Calu3 (cell line): ENCODE measurements at places on chromosomes 7 and 10. TPM values are rescaled to one million over a fixed set of nuclear protein-coding genes. Genes with fewer than 3 reads are reported as not detected.

- no peak for DNase-seq
- H3K27ac ChIP-seq, result no peak overlapping the region
- no peaks in the 10 kb centered on the region for H3K36me3 ChIP-seq
- H3K4me3 ChIP-seq, result no peak overlapping the region
- H3K27me3 ChIP-seq, result no peaks in the 10 kb centered on the region
Observed at GRCh38 chr7:103379270-103379975, 32.0 kb downstream of the PSMC2 start.

The BBIP1 gene
- 14.8 and 15.8 TPM in 2 replicates for total RNA-seq

- H3K27ac ChIP-seq, result no peak overlapping the region
- no peak for DNase-seq
- no peaks in the 10 kb centered on the region for H3K27me3 ChIP-seq
Observed at GRCh38 chr10:5543623-5544022, 18.9 kb downstream of the CALML3 start.

DNA sequence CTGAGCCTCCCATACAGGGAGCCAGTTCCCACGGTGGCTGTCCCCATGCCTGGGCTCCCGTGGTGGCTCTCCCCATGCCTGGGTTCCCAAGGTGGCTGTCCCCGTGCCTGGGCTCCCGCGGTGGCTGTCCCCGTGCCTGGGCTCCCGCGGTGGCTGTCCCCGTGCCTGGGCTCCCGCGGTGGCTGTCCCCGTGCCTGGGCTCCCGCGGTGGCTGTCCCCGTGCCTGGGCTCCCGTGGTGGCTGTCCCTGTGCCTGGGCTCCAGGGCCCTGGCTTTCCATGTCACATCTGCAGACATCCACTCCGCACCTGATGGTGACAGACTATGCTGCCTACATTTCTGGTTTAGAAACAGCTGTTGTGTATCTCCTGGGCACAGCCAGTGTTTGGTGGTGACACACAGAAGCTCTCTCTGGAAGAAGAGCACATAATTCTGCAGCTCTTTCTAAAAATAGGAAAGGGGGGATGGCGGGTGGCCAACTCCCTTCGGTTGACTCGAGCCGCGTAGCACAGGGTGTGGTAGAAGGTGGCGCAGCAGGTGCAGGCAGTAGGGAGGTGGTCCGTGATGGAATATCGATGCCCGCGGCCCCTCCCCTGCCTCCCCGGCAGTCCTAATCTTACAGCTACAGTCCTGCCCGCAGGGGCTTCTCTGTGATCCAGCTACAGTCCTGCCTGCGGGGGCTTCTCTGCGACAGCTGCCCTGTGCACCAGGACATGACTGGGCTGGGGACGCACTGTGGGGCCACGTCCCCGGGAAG, 251.2 kb downstream of the DNAJB6 start:
- H3K36me3 ChIP-seq, result no peaks in the 10 kb centered on the region
- no peak overlapping the region for H3K4me3 ChIP-seq
- H3K27ac ChIP-seq, result no peak overlapping the region
- H3K4me1 ChIP-seq, result no peaks in the 10 kb centered on the region

The COL13A1 gene
- 0.24 TPM in 1 of 2 replicates, not detected in the other for total RNA-seq

DNA sequence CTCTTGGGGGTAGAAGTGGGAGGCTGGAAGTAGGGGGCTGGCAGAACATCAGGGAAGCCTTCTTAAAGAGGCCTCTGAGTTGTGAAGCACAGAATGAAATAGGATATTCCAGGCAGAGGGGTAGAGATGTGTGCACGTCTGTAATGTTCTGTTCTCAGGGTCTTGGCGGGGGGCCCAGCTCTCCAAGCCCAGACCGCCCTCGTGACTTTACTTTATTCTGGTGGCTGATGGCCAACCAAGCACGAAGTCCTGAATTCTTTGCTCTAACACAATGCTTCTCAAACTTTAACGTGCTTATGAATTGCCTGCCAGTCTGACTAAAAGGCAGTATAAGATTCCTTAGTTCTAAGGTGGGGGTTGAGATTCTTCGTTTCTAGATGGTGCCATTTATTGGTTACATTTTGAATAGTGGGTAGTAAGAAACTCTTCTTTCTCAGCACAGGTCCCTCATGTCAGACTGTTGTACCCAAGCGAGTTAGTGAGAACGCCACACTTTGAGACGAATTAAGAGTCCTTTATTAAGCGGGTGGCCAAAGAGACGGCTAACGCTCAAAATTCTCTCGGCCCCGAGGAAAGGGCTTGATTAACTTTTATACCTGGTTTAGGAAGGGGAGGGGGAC, 8.2 kb downstream of the PRXL2A start:
- H3K4me3 ChIP-seq, result no peak overlapping the region
- DNase-seq, result no peak
- H3K36me3 ChIP-seq, result no peaks in the 10 kb centered on the region
- H3K27me3 ChIP-seq, result no peaks in the 10 kb centered on the region
- peaks cover 39% of the 10 kb centered on the region for H3K4me1 ChIP-seq
- no peak overlapping the region for H3K27ac ChIP-seq

DNA sequence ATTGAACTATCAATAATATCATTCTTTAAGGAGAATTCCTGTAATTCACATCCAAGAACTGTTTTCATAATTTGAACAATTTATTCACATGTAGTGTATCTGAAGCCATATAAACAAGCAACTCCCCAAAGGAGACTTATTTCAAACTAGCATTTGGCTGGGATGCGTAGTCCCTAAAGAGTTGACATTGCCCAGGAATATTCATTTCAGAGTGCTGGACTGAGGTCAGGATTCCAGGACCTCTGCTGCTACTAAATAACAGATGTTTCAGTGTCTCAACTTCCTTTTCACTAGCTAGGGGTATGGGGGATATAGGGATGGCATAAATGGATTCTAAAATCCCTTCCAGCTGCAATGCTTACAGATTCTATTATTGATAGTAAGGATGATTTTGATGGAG, 177.0 kb downstream of the TSPAN12 start:
- no peaks in the 10 kb centered on the region for H3K36me3 ChIP-seq
- H3K4me1 ChIP-seq, result no peaks in the 10 kb centered on the region
- no peak overlapping the region for H3K4me3 ChIP-seq
- no peak overlapping the region for H3K27ac ChIP-seq

DNA sequence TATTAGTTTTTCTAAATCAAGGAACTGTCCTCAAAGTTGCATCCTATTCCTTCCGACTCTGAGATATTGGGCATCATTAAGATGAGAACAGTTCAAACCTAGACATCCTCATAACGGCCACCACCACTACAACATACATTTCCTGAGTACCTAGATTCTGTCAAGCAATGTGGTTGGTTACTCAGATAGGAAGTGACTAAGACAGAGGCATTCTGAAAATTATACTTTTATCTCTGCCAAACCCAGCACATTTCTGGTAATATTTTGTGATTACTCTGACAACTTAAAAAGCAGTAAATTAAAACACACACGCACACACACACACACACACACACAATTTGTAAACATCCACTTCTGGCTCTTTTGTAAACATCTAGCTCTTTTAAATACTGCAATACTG, 291.2 kb upstream of the MEOX2 start:
- DNase-seq, result no peak
- no peak overlapping the region for H3K4me3 ChIP-seq
- H3K36me3 ChIP-seq, result no peaks in the 10 kb centered on the region
- H3K4me1 ChIP-seq, result no peaks in the 10 kb centered on the region
- no peaks in the 10 kb centered on the region for H3K27me3 ChIP-seq

DNA sequence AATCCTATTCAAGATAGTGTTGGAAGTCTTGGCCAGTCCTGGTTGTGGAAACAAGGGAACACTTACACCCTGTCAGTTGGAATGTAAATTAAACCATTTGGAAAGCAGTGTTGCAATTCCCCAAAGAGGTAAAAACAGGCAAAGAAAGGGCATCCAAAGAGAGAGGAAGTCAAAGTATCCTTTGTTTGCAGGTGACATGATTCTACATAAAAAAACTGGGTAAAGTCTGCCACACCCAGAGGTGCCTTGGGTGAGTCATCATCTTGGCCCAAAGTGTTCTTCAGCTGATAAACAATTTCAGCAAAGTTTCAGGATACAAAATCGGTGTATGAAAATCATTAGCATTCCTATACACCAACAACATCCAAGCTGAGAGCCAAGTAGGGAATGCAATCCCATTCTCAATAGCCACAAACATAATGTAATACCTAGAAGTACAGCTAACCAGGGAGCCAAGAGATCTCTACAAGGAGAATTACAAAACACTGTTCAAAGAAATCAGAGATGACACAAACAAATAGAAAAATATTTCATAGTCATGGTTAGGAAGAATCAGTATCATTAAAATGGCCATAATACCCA, 278.7 kb downstream of the SDK1 start:
- H3K4me1 ChIP-seq, result peaks cover 14% of the 10 kb centered on the region
- H3K27me3 ChIP-seq, result no peaks in the 10 kb centered on the region
- peak overlapping the region; percentile 71 for H3K27ac ChIP-seq
- H3K36me3 ChIP-seq, result no peaks in the 10 kb centered on the region
- DNase-seq, result peak; percentile 43

The ACTA2 gene
- 1.0 and 1.1 TPM in 2 replicates for total RNA-seq

DNA sequence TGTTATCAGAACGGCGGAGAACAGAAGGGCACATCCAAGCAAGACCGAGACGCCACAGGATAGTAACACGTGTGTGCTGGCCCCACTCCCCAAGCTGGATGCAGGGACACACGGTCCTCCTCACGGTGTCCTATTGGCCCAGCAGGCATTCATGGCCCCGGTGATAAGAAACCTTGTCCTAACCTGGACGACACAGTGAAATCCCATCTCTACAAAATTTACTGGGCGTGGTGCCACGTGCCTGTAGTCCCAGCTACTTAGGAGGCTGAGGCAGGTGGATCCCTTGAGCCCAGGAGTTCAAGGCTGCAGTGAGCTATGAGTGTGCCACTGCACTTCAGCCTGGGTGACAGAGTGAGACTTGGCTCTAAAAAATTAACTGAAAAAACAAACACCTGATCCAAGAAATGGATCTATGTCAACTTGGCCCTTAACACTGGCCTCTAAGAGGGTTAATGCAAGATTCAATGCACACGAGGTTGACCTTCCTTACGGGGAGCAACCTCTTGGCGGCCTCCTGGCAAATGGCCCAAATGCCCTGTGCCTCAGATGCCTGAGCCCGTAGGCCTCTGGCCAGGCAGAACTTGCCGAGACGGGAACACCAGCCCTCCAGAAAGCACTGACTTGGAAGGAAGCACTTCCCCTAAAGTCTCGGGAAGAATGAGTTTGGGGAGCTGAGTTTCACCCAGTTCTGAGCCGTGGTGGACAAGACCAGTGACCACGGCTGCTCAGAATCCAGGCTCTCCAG, 72.3 kb downstream of the ZRANB1 start:
- no peak overlapping the region for H3K27ac ChIP-seq
- no peaks in the 10 kb centered on the region for H3K27me3 ChIP-seq
- H3K4me1 ChIP-seq, result peaks cover 9% of the 10 kb centered on the region
- no peak for DNase-seq

GRCh38 chr7:77867537-77867865, 68.9 kb downstream of the PHTF2 start:
- H3K27ac ChIP-seq, result peak overlapping the region; percentile 79
- no peaks in the 10 kb centered on the region for H3K27me3 ChIP-seq
- no peak overlapping the region for H3K4me3 ChIP-seq
- peaks cover 25% of the 10 kb centered on the region for H3K4me1 ChIP-seq
- H3K36me3 ChIP-seq, result no peaks in the 10 kb centered on the region
- no peak for DNase-seq

- no peak overlapping the region for H3K27ac ChIP-seq
- H3K4me3 ChIP-seq, result no peak overlapping the region
- no peaks in the 10 kb centered on the region for H3K27me3 ChIP-seq
- no peak for DNase-seq
- no peaks in the 10 kb centered on the region for H3K4me1 ChIP-seq
Observed at GRCh38 chr7:13293264-13294002, 606.0 kb downstream of the ARL4A start.

The NPC1L1 gene
- 45.0 and 46.0 TPM in 2 replicates for total RNA-seq

DNA sequence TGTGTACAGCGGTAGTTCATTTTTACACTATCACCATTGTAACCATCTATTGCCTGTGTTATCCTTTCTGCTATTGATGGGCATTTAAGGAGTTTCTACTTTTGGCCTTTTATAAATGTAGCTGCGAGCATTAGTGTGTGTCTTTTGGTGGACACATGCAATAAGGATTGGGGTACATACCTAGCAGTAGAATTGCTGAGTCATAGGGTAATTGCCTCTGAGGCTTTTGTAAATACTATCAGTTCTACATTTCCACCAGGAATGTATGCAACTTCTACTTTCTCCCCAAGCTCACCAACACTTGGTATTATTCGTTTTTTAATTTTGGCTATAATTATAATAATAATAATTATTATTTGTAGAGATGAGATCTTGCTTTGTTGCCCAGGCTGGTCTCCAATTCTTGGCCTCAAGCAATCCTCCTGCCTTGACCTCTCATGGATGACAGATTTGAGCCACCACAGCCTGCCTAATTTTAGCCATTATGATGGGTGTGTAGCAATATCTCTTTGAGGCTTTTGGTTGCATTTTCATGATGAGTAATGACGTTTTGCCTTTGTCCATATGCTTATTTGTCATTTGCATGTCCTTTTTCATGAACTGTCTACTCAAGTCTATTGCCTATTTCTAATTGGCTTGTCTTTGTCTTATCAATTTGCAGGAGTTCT, 277.0 kb downstream of the ACTR3B start:
- H3K27ac ChIP-seq, result no peak overlapping the region
- H3K4me1 ChIP-seq, result no peaks in the 10 kb centered on the region
- DNase-seq, result no peak
- no peaks in the 10 kb centered on the region for H3K36me3 ChIP-seq

The PRSS37 gene
- total RNA-seq, result not detected in 2 replicates

DNA sequence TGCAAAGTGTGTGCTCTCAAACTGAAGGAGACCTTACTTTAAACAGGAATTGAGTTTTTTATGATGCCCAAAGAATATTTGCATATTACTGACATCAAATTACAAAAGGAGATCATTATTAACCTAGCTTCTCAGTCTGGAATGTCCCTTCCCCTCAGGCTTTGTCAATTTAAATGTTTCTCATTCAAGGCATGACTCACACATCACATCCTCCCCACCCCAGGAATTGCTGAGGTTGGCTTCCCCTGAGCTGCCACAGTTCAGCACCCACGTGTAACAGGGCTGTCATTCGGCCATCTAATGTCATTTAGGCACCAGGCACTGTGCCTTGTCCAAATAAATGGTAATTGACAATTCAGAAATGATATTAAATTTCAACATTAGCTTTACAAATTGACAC, 305.9 kb upstream of the MGMT start:
- H3K27me3 ChIP-seq, result no peaks in the 10 kb centered on the region
- no peaks in the 10 kb centered on the region for H3K4me1 ChIP-seq
- no peak for DNase-seq
- H3K36me3 ChIP-seq, result no peaks in the 10 kb centered on the region
- no peak overlapping the region for H3K27ac ChIP-seq

DNA sequence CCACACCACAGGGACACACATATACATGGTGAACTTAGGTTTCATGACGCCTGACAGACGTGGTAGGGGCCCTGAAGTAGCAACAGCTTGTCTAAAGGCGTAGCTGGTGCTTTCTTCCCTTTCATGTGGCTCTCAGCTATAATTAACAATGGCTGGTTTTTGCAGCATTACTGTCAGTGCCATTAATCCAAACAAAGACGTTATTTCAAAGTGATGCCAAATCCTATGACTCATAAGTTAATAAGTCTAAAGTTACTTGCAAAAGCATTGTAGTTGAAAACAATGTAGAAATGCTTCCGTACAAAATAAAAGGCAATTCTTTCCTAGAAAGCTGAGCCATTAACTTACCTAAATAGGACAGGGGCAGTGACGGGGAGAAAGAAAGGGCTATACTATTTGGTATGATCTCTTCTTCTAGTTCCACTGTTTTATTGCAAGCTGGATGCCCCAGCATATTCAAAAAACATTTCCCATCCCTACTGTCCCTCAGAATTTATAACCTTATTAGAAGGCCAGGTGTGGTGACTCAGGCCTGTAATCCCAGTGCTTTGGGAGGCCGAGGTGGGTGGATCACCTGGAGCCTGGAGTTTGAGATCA, 105.4 kb downstream of the ODAD2 start:
- H3K27me3 ChIP-seq, result no peaks in the 10 kb centered on the region
- peak; percentile 44 for DNase-seq
- no peak overlapping the region for H3K27ac ChIP-seq
- no peak overlapping the region for H3K4me3 ChIP-seq
- no peaks in the 10 kb centered on the region for H3K36me3 ChIP-seq
- H3K4me1 ChIP-seq, result peaks cover 19% of the 10 kb centered on the region

The LRRD1 gene
- not detected in 2 replicates for total RNA-seq

The PNLIPRP1 gene
- total RNA-seq, result not detected in 2 replicates
